Foreskin melanocyte (primary cell): ENCODE measurements at places on chromosomes 6 and 20.

DNA sequence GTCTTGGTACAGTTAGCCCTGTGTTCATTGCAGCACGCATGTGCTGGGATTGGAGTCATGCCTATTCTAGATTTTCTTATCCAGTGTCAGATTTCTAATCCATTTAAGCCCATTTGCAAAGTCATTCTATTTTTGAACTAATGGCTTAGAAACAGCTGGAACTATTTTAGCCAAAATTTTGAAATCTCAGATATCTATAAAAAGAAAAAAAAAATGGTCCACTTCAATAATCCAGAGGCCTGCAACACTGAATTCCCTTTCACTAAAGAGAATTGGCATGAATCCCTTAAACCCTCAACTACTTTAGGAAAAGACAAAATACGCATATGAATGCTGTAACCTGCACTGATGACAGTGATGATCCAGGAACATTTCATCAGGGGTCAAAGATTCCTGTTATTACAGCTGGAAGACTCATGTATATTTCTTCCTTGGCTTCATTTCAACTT lies 1.5 kb downstream of the COL21A1 start:
- DNase-seq, result no peak

DNA sequence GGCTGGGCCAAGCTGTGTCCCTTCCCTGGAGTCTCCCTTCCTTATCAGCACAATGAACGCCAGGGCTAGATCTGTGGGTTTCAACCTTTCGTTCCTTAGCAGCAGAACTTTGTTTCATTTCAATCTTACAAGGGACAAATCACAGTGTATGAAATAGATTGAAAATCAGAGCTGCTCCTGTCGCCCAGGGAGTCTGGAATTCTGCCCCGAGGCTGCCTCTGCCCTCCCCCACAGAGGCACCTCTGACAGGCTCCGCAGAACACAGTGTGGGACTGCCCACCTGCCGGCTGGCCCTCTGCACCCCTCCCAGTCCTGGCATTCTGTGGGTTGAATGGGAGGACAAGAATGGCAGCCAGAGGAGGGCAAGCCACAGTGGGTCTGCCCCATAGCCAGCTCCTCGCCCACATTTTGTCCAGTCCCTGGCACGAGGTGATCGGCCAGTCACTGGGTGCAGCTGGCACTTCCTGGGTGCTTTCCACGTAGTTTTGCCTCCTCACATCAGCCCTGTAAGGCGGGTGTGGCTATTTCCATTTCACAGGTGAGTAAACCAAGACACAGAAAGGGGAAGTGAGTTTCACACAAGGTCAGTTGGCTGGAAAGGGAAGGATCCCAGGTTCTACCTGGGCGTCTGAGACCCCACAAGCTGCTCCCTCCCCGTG lies 26.1 kb downstream of the MANBAL start:
- DNase-seq, result no peak

DNA sequence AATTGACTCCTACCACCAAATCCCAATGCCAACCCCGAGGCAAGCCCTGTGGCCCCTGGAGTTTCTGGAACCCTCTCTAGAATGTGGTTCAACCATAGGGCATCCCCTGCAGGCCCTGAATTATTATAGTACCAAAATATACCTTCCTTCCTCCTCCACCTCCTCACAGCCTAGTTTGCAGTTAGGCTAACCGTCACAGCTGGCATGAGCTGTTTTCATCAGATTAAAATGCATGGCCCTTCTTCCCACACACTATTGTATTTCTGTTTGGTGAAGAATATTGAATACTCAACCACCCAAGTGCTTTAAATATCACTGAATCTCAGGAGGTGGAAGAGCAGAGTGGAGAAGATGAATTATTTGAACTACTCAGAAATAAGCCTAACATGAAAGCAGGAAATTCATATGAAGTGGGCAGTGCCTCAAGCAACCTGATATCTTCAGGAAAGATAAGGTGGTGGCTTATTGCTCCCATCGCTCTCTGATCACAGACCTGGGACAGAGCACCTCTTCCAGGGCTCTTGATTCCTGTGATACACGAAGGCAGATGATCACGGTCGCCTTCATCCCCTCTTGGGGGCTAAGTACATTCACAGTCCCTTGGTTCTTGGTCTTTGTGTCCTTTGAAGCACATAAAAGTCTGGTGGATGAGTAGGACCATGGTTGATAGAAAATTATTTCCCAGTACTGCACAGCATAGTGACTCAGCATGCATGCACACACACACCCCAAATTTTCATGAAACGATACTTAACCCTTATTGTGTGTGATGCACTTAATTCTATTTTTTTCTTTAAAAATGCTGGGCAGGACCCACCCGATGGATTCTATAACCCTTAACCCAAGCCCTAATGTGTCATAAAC lies 90.9 kb downstream of the PSMG4 start:
- no peak for DNase-seq

DNA sequence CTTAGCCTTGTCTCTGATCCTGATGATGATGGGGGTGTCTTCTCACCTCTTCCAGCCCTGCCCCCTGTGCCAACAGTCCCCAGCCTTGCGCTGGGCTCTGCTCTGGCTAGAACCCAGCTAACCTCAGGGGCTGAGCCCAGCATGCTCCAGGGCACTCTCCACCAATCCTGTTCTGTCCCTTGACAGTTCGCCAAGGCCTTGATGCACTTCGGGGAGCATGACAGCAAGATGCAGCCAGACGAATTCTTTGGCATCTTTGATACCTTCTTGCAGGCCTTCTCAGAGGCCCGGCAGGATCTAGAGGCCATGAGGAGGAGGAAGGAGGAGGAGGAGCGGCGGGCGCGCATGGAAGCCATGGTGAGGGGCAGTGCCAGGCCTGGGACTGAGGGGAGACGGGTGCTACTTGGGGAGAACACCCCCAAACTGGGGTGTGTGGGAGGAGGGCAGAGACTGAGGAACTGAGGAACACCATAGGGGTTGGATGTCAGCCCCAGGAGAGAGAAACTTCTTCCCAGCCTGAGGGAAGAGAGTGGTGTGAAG lies 33.1 kb downstream of the MOCS1 start:
- no peak for DNase-seq

DNA sequence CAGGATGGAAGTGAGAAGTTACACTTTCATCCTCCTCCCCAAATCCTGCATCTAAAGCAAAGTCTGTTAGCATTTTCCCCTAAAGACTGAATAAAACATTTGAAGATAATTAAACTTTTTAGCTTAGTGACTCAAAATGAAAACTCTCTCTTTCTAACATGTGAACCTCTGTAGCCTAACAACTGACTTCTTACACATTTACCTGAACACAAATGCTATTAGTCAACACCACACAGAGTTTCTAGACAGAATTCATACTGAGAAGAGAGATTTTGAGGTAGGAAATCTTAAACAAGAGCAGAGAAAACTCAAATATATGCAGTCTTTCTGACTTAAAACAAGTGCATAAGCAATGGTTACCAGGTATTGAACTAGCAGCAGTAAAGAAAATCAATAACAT lies 149.9 kb upstream of the SMLR1 start:
- DNase-seq, result no peak

DNA sequence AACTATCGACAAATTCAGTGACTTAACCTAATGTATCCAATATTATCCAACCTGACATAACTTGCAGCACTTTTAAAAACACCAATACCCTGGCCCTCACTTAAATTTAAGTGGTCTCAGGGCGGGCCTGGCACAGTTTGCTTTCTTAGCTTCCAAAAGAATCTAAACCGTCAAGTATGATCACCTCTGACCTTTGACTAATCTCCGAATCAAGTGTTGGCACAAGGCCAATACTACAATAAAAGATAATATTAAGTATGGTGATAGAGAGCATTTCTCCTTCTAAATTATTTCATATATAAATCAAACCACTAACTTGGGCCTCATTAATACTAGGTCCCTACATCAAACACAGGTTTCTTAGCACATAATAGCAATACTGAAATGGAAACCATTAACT lies 153.0 kb downstream of the PTPRK start:
- no peak for DNase-seq

DNA sequence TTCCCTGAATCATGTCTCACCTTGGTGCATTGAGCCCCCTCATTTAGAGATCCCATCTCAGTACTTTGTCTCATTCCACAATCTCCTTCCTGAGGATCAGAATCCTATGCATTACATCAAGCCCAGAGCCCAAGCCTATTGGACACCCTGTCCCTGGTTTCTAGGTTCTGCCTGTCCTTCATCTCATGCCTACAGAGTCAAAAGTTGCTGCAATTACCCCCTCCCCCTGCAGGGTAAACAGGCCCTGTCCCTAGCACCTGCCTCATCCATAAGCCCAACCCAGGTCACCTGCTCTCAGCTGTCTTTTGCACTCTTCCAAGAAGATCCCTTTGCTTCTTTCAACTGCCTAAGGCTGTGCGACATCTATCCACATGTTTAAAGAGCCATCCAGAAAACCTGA lies 93.9 kb downstream of the SPTLC3 start:
- no peak for DNase-seq

DNA sequence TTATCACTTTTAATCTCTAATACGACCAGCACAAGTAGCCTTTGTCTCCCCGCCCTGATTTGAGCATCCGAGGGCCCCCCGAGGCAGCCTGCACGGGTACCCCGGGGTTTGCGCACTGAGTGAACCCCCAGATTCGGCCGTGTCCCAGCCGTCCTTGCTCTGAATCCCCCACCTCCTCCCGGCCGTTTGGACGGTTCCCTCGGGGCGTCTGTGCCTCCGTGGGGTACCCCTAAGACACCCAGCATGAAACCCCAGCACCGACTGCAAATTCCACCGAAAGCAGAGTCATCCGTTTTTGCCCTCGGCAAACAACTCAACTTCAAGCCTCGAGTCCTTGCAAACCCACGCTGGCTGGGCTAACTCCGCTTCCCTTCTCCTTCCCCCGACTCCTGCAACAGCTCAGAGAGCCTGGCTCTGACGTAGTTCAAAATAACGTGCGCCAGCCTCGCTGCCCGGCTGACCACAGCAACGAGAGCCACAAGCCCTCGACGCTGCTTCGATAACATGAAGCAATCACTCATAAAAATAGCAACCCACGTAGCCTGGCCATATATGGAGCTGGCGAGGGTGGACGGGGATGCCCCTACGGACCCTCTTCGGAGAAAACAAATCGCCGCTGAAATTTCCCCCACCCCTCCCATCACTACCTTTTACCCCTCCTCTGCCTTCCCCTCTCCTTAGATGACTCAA lies 764 bp upstream of the SNAP25 start:
- DNase-seq, result peak; percentile 59

GRCh38 chr20:5657190-5657875 lies 92.9 kb upstream of the SHLD1 start:
- peak; percentile 88 for DNase-seq

DNA sequence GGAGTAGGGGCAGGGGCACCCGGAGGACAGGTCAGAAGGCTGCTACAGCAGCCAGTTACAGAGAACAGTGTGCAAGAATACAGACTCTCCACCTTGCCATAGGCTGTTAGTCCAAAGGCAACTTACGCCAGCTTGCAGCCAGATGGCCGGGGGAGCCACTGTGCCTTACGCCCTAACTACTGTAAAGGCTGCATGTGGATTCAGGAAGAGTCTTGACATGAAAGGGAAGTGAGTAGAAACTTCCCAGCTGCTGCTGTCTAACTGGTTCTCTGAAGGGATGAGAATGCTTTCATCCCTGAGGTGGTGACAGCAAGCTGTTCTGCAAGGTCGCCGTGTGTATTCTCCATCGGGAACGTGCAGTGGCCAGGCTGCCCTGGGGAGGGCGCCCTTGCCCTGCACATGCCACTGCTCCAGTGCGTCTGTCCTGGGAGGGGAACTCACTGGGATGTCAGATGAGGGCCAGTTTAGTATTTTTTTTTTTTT lies 46.1 kb downstream of the LYRM4 start:
- no peak for DNase-seq

- DNase-seq, result no peak
These were observed 105.2 kb upstream of the FOXC1 start for GRCh38 chr6:1504465-1504864.

GRCh38 chr6:22113026-22113766 lies 183.6 kb downstream of the PRL start:
- DNase-seq, result peak; percentile 84

GRCh38 chr6:160226118-160226591 lies 32.5 kb downstream of the SLC22A2 start:
- no peak for DNase-seq

DNA sequence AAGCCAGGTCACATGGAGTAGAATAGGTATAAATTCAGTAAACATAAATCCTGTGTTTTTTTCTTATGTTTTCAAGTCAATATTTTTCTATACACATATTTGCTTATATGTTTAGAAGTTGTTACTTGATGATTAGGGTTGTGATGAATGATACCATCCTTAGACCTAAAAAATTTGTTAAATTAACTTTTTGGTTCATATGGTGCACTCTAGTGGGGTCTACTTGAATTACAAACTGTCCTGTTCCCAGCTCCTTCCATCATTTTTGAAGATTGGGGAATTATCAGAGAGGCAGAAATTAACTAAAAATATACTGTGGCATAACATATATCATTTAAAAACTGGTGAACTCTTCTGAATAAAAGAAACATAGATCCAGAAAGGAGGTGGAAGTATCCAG lies 48.3 kb upstream of the RIPPLY2 start:
- no peak for DNase-seq

DNA sequence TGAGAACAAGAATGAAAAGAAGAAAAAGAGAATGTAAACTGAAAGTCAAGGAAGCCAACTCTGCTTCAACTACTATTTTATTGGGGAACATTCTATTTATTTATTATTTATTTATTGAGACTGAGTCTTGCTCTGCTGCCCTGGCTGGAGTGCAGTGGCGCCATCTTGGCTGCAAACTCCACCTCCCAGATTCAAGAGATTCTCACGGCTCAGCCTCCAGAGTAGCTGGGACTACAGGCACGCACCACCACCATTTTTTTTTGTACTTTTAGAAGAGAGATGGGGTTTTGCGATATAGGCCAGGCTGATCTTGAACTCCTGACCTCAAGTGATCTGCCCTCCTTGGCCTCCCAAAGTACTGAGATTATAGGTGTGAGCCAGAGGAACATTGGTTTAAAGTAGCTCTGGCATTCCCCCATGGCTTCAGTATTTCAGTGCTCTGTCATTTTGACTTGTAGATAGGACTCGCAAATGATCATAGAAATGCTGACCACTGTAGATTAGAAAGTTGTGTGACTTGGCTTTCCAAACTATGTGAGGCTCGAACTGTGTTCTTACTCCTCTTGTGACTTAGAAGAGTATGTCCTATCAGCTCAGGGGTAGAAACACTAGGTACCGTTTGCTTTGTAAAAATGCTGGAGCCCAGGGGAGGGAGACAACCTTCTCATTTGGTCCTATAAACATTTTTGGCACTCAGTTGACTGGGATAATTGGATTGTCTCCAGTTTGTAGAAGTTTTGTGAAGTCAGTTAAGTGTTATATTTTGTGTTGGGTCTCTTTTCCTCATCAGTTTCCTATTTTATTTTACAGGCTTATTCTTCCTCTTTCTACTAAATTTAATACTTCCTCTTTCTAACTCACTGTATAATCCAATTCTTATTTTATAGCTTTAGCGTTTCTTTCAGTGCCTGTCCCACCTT lies 544.9 kb upstream of the CITED2 start:
- DNase-seq, result no peak

DNA sequence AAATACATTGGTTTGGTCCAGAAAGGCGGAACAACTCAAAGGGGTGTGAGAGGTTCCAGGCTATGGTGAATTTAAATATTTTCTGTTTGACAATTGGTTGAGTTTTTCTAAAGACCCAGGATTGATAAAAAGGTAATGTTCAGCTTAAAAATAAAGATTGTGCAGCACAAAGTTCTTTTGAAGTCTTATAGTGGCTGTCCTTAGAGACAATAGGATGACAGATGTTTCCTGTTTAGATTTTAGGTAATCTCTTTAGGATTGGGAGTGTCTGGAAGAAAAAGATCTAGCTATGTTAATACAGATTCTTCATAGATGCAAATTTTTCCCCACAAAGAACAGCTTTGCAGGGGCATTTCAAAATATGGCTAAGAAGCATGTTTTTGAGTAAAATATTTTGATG lies 119.7 kb downstream of the GRIK2 start:
- no peak for DNase-seq

- peak; percentile 64 for DNase-seq
These were observed 169.3 kb upstream of the ZNF337 start for GRCh38 chr20:25865715-25866656.
